Brain (organoid and tissue), 16 donors: ENCODE measurements at places on chromosomes 6 and 20. TPM values are rescaled to one million over a fixed set of nuclear protein-coding genes. Genes with fewer than 3 reads are reported as not detected.

GRCh38 chr6:33981421-33981820 is 164.5 kb downstream of the GRM4 start:
- no peak for DNase-seq

DNA sequence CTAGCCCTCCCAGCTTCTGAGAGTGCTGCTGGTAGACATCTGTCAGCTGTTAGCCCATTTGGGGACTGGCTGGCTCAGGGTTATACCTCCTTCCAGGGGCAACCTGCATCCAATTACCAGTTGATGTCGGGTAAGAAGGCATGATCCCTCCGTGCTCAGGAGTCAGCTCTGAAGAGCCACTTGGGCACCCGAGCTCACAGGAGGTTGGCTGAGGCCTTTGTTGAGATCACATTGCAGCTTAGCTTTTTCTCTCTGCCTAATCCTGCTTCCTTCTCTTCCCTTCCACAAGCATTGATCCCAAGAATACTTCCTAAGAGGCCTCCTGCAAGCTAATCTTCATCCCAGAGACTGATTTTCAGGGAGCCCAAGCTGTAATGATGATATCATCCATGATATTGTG is 35.5 kb downstream of the SCP2D1 start:
- no peak for DNase-seq

DNA sequence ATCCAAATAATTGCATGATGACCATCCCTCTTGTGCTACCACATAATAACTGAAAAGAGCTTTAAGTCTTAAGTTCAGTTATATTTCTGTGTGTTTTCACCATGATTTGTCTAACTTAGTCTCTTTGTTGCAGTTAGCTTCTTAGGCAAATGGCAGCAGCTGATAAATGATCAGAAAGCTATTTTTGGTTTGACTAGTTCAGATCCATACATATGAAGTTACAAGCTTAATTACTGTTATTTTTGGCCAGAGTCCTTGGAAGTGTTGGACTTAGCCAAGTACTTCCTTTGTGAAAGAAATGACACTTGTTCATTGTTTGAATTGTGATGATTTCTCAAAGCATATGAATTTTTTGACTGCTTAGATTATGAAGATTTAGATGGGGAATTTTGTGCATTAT is 54.2 kb downstream of the HIVEP1 start:
- no peak for DNase-seq

GRCh38 chr6:3265671-3266070 is 6.9 kb downstream of the PSMG4 start:
- no peak for DNase-seq

GRCh38 chr6:161411265-161411944 is 137.5 kb upstream of the AGPAT4 start:
- no peak for DNase-seq

GRCh38 chr20:23356203-23356602 is 5.6 kb downstream of the NXT1 start:
- no peak for DNase-seq

The ASF1A gene
- 20.2 TPM for polyA plus RNA-seq

GRCh38 chr6:127289934-127290333 is 23.3 kb downstream of the RNF146 start:
- no peak for DNase-seq
